ENCODE measurements at places on chromosomes 3 and 15.

DNA sequence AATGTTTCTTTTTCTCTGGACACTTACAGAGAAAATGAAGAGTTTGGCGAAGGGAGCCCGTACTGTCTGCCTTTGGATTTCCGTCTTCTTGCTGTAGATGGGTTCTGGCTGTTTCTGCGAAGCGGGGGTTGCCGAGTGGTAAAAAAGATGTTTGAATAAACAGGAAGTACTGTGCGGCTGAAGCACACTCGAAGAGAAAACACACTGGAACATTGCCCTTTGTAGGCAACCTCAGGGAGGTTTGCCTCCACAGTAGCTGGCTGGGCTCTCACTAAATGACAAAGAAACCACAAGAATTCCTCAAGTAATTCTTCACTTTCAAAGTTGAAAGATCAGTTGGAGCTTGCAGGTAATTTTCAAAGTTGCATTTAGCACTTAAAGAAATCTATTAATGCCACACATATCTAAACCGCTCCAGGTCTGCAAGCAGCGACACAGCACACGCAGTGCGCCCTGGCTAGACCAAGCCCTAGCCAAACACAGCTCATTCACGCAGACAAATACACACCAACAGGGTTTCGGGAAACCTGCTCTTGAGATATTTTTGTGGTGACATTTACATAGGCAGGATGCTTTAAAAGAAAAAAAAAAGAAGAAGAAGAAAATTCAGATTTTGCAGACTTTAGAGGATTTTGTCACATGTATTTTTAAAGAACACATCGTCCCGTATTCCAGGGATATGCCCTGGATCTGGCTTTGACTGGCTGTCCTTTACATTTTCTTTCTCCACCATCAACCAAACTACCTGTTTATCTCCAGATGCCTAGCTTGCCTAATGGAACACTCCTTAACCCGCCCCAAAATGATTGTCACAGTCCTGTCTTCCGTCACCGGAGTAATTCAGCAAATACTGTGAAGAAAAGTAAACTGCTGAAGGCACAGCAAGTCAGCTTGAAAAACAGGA lies 452.8 kb downstream of the FOXP1 start:
- no peak for DNase-seq
- no peaks in the 10 kb centered on the region for H3K27me3 ChIP-seq
- no peaks in the 10 kb centered on the region for H3K36me3 ChIP-seq
- peak overlapping the region; percentile 94 for H3K27ac ChIP-seq

- no peaks in the 10 kb centered on the region for H3K27me3 ChIP-seq
- no peak for DNase-seq
- H3K4me1 ChIP-seq = no peaks in the 10 kb centered on the region
- H3K4me3 ChIP-seq = no peak overlapping the region
- no peak overlapping the region for H3K27ac ChIP-seq
Measured at GRCh38 chr3:68620211-68620610, 312.1 kb downstream of the TAFA4 start.

GRCh38 chr15:38549222-38549621 lies 15.4 kb downstream of the RASGRP1 start:
- peaks cover 20% of the 10 kb centered on the region for H3K4me1 ChIP-seq
- H3K27ac ChIP-seq = no peak overlapping the region
- no peak overlapping the region for H3K4me3 ChIP-seq
- no peaks in the 10 kb centered on the region for H3K36me3 ChIP-seq
- H3K27me3 ChIP-seq = peaks cover 3% of the 10 kb centered on the region
- DNase-seq = no peak

- H3K4me1 ChIP-seq = peaks cover 43% of the 10 kb centered on the region
- DNase-seq = no peak
- peaks cover 4% of the 10 kb centered on the region for H3K36me3 ChIP-seq
- H3K27ac ChIP-seq = peak overlapping the region; percentile 81
Measured at GRCh38 chr3:150751781-150752263, 11.1 kb downstream of the SIAH2 start.

- peaks cover 13% of the 10 kb centered on the region for H3K36me3 ChIP-seq
- peak overlapping the region; percentile 87 for H3K27ac ChIP-seq
- H3K4me1 ChIP-seq = peaks cover 8% of the 10 kb centered on the region
- DNase-seq = no peak
- no peak overlapping the region for H3K4me3 ChIP-seq
Measured at GRCh38 chr15:40554161-40554525, 10.7 kb downstream of the CCDC32 start.

DNA sequence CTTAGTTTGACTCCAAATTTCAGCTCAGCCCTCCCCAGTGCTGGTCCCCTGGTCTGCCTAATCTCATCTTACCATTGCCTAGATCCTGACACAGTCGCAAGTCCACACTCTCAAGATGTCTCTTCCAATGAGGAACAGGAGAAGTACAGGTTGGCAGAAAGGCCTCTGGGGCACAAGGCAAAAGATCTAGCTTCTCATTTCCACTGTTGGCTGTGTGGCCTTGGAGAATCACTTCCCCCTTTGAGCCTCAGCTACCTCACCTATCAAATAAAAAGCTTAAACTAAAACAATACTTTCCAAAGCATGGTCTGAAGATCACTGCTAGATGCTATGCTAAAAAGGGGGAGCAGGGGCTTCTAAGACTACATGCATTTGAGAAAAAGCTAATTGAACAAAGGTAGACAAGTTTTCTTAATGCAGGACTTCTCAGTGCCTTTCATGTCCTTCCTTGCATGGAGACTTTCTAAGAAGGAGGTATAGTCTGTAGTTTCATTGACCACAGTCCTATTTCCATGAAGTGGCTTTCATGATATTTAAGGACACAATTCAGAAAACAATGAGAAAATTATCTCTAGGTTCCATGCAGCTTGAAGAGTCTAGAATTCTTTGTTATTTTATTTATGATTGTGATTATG lies 118.0 kb upstream of the RAD18 start:
- no peak overlapping the region for H3K4me3 ChIP-seq
- DNase-seq = no peak
- H3K36me3 ChIP-seq = peaks cover 10% of the 10 kb centered on the region

DNA sequence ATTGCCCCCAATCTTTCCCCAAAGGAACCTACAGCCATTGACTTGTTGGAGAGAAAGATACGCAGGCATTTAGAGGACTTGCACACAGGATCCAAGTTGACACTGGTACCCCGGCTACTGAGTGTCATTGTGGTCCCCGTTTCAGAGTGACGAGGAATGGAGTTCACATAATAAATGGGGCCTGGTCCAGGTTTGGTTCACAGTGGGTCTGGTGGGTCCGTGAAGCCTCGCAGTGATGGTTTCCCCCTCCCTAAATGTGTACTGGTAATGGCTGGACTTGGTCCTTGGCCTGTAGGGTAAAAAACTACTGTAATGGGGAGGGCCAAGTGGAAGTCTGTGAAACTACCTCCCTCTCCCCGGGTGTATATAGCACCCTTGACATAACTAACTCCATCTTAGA lies 232.1 kb upstream of the LYSMD4 start:
- no peaks in the 10 kb centered on the region for H3K36me3 ChIP-seq
- H3K4me1 ChIP-seq = peaks cover 2% of the 10 kb centered on the region
- no peak overlapping the region for H3K4me3 ChIP-seq
- H3K27ac ChIP-seq = no peak overlapping the region
- peaks cover 66% of the 10 kb centered on the region for H3K27me3 ChIP-seq

DNA sequence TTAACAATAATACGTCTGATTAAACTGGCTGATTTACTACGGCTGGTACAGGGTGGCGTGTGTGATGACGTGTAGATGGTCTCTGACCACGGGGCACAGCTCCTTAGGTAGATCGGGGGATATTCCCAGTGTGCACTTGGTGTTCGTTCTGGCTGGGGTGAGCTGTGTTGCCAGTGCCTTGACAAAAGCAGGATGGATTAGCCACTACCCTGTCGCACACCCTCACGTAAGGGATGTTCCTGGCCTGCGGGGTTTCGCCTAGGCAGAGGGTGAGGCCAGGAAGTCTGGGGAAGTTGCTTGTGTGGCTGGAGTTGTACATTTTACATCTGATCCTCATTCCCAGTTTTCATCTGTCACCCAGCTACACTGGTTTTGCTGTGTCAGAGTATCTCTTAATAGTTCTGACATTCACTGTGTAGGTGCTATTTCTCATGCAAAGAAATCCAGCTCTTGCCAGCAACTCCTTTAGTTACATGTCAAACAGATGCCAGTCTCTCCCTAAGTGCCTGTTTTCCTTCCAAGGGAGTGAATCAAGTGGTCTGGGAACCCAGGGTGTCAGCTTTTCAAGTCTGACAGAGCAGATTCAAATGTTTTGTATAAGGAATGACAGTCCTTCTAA lies 66.1 kb upstream of the CCR4 start:
- peaks cover 37% of the 10 kb centered on the region for H3K4me1 ChIP-seq
- no peak overlapping the region for H3K4me3 ChIP-seq
- no peak for DNase-seq

GRCh38 chr3:12624056-12624455 lies 39.9 kb downstream of the RAF1 start:
- no peaks in the 10 kb centered on the region for H3K27me3 ChIP-seq
- H3K4me1 ChIP-seq = peaks cover 17% of the 10 kb centered on the region
- H3K4me3 ChIP-seq = no peak overlapping the region
- H3K36me3 ChIP-seq = no peaks in the 10 kb centered on the region

DNA sequence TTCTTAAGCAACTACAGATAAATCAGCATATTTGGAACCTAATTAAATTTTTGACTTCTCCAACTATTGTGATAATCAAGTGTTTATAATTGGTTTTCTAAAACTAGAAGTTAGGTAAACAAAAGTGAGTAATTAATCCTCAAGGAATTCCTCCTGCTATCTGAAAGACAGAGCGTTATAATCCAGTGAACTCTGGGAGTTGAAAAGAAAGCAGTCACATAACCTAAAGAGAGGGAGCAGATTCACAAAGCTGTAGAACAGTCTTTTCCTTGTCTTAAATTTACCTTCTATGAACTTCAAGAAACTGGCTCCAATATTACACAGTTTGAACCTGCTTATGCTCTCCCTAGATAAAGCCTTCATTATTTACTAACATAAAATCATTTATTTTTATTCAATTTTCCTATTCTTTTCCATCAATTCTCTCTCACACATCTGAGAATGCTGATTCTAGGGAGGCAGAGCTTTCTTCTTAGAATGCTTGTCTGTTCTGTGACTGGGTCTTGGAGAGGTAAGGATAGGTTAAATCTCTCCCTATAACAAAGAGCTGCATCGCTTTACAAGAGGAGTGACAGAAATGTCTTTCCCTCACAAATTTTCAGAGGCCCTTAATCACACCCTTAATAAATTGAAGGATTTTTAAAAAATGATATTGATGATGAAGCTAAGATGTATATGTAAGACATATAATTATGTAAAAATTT lies 132.8 kb downstream of the TUSC7 start:
- H3K4me1 ChIP-seq = peaks cover 2% of the 10 kb centered on the region
- DNase-seq = no peak
- no peaks in the 10 kb centered on the region for H3K36me3 ChIP-seq
- no peak overlapping the region for H3K4me3 ChIP-seq
- no peak overlapping the region for H3K27ac ChIP-seq

DNA sequence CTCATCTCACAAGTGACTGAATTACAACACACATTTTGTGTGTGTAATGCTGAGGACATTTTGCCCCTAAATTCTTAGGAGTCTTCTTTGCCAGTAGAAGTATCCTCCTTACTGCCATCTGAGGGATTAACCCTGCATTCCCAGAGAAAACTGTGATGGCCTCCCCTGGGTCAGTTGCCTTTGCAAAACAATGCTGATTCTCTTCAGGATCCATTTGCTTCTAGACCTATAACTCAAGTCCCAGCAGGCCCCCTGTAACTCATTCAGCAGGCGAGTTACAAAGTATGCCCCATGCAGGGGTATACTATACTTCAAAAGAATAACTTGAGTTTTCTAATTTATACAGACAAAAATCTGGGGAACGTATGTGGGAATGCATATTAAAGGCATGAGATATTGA lies 6.6 kb upstream of the MCF2L2 start:
- no peaks in the 10 kb centered on the region for H3K36me3 ChIP-seq
- no peak overlapping the region for H3K4me3 ChIP-seq
- peaks cover 29% of the 10 kb centered on the region for H3K27me3 ChIP-seq

GRCh38 chr15:92528736-92529135 lies 126.8 kb downstream of the FAM174B start:
- peaks cover 8% of the 10 kb centered on the region for H3K4me1 ChIP-seq
- H3K36me3 ChIP-seq = peaks cover 2% of the 10 kb centered on the region
- H3K27me3 ChIP-seq = peaks cover 22% of the 10 kb centered on the region
- no peak overlapping the region for H3K4me3 ChIP-seq

DNA sequence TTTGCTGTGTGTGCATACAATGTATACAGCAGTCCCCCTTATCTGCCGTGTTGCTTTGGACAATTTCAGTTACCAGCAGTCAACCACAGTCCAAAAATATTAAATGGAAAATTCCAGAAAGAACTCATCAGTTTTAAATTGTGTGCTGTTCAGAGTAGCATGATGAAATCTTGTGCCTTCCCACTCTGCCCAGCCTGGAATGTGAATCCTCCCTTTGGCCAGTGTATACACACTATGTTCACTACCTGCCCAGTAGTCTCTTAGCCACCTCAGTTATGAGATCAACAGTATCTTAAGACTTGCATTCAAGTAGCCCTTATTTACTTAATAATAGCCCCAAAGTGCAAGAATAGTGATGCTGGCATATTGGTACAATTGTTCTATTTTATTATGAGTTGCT lies 133.6 kb upstream of the ABHD17C start:
- no peak overlapping the region for H3K4me3 ChIP-seq
- no peak overlapping the region for H3K27ac ChIP-seq

DNA sequence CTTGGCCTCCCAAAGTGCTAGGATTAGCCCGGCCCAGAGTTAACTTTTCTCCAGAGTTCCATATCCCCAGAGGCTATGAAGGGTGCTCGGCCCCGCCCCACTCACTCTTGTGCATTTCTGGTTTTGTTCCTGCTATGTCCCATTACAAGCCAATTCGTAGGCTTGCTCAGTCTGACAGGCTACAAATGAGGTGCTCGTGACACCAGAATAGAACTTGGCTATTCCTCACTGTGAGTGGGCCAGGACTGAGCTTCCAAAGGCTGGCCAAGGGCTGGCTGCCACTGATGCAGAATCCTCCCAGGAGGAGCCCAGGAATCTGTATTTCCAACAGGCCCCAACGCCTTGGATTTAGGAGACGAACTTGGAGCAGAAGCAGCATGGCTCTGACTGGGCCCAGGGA lies 282.7 kb upstream of the C2CD4B start:
- H3K36me3 ChIP-seq = no peaks in the 10 kb centered on the region
- peaks cover 6% of the 10 kb centered on the region for H3K4me1 ChIP-seq
- DNase-seq = no peak

GRCh38 chr3:41075975-41076374 lies 123.3 kb upstream of the CTNNB1 start:
- no peak overlapping the region for H3K27ac ChIP-seq
- no peak for DNase-seq
- peaks cover 10% of the 10 kb centered on the region for H3K27me3 ChIP-seq
- H3K4me3 ChIP-seq = no peak overlapping the region
